ENCODE measurements at places on chromosomes 3 and 15.

DNA sequence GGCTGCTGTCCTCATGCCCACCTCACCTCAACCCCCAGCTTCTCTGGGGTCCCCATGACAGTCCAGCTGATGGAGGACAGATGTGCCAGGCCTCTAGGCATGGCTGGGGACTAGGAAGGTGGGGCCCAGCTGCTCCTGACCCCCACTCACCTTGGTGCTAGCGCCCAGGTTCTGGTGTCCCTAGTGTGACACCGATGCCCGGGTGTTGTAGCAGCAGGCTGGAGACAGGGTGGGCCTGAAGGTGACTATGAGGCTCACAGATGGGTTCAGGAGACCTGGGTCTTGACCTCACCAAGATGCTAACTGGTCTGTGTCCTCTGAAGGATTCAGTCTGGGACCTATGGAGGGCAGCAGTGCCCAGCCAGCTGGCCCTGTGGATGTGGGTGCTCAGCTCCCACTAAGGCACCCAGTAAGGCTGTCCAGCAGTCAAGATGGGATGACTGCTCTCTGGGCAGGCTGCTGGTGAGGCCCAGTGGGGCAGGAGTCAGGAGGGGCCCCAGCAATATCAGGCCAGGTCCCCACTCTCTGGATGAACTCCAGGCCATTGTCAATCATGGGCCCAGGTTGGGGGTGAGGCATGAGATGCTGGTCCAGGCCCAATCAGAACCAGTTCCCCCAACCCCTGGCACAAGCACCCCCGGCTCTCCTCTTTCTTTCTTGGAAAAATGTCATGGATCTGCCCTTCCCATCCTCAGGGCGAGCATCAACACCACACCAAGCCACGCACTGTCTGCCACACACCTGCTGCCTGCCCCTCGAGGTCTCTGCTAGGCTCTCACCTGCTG, 33.0 kb downstream of the ALDH1L1 start:
- peak; percentile 0 for DNase-seq

DNA sequence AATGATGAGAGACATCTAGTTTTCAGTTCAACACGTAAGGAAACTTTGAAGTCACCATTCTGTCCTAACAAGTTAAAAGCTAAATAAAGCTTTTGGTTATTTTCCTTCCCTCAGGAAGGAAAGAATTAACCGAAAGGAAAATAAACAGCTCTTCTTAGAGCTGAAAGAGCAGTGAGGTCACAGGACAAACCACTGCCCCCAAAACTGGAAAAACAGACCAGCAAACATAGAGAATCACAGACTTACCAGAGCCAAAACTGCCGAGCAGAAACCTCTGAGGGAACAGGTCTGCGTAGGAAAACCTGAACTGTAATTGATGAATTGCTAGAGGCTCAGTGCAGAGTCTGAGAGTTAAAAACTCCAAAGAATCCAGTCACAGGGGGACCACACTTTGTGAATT, 14.7 kb downstream of the USP50 start:
- no peak for DNase-seq

DNA sequence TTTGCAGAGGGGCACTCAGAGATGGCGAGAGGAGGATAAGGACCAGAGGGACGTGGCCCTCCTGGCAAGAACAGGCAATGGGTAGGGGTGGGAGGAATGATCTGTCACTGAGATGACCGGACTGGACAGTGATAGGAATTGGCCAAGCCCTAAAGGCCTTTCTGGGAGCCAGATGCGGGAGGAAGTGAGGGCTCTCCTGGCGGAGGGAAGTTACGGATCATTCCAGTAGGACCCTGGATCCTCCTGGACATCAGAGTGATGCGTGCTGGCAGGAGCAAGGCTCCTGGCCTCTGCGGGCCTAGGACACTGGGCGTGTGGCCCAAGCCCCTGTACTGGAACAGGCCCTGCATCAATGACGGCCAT, 23.4 kb downstream of the KIF7 start:
- DNase-seq, result no peak

GRCh38 chr3:71254281-71255057, 329.1 kb downstream of the FOXP1 start:
- DNase-seq, result no peak

- DNase-seq, result no peak
These were observed 37.2 kb downstream of the SSUH2 start for GRCh38 chr3:8607234-8608040.

DNA sequence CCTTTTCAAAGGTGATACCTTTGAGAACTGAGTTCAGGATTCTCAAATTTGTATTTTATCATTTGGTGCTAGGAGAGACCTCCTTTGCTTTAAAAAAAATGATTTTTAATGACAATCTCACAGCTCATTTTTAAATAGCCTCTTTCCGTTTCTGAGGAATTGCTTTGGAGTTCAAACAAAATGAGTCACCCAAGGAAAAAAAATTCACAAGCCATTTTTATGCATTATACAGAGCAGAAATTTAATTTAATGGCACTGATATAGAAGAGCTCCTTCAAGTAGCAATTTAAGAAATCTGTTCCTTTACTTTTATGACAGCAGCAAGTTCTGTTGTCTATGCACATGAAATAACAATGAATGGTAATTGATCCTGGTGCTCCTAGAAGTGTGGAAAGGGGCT, 337.9 kb upstream of the KCNMB2 start:
- no peak for DNase-seq

GRCh38 chr15:92395098-92395635, 1.5 kb downstream of the ST8SIA2 start:
- no peak for DNase-seq

DNA sequence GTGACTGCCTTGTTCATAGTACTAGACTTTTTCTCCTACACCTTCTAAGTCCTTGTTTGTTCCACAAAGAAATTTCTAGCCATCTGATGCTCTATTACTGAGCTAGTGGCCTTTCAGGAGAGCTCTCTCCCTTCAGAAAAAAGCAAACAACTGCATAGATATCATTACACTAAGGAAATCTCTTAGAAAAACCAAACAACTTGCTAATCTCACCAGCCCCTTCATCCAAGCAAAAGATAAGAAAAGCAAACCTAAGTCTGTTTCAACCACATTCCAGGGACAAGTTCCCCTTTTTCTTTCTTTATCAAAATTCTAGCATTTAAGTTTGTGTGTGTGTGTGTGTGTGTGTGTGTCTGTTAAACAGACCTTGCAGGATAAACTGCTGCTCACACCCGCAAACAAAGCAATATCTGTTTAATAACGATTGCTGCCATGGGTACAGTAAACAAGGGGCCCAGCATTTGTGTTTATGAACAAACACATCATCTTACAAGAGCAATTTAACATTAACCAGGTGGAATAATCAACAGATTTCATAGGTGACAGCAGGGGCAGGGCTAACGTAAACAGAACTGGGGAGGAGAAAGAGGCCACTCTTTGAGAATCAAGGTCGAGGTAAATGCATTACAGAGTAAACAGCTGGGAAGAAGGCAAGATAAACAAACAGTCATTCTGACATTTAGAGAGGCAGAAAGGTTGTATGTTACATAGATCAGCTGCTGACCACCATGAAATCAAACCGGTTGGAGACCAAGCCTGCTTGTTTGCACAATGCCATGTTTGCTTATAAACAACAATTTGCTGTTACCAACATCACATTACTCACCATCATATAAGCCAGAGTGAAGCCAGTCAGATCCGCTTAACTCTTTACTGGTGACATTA, 375.1 kb downstream of the FOXP1 start:
- DNase-seq, result no peak
